SK-N-DZ (cell line): ENCODE measurements at places on chromosomes 16 and 17.

- DNase-seq = no peak
These were observed 6.1 kb upstream of the CCL8 start for GRCh38 chr17:34313164-34313563.

DNA sequence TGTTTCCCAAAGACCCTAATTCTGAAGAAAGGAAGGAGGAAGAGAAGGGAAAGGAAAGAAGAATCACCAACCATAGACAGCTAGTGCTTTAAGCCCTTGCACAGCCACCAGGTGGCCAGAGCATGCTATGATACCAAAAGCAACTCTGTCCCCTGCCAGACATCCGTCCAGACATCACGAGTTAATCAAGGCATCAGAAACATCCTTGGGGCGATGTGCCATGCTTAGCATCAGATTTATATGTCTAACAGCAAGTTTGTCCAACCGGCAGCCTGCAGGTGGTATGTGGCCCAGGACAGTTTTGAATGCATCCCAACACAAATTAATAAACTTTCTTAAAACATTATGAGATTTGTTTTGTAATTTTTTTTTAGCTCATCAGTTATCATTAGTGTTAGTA, 2.9 kb upstream of the CRYBA1 start:
- DNase-seq = peak; percentile 71

DNA sequence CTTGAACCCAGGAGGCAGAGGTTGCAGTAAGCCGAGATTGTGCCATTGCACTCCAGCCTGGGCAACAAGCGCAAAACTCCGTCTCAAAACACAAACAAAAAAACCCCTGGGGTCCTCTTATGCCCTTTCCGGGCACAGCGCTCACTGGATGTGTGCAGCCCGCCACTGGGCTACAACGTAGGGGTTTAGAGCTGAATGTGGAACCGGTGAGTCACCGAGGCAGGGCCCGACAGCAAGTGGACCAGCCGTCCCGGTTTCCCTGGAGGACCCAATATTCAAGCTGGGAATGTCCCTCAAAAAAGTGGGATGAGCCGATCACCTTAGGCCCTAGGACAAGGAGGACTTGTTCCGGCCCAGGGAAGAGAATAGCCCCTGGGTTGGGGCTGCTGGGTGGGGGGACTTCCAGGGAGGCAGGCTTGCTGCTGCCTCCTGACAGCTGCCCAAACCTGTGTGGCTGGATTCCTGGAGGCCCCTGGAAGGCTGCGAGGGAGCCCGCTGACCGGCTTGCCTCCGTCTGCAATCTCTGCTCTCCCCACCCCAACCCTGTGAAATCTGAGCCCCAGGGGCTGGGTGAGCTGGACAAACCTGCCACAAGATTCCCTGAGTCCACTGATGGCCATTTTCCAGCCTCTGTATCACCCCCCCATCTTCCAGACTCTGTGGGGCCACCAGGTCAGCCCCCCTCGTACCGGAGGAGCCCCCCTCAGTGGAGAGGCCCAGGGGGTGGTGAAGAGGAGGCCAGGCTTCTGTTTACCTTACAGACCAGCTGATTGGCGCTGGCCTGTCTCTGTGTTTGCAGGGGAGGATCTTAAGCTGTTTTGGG, 2.9 kb upstream of the CLDN9 start:
- DNase-seq = no peak

- DNase-seq = no peak
These were observed 47.8 kb upstream of the FOXF1 start for GRCh38 chr16:86462334-86463084.

- no peak for DNase-seq
These were observed 14.7 kb downstream of the CA7 start for GRCh38 chr16:66858740-66859396.

- DNase-seq = no peak
These were observed 53.3 kb upstream of the BCAR1 start for GRCh38 chr16:75304521-75305363.
